ENCODE measurements at places on chromosomes 2 and 18.

DNA sequence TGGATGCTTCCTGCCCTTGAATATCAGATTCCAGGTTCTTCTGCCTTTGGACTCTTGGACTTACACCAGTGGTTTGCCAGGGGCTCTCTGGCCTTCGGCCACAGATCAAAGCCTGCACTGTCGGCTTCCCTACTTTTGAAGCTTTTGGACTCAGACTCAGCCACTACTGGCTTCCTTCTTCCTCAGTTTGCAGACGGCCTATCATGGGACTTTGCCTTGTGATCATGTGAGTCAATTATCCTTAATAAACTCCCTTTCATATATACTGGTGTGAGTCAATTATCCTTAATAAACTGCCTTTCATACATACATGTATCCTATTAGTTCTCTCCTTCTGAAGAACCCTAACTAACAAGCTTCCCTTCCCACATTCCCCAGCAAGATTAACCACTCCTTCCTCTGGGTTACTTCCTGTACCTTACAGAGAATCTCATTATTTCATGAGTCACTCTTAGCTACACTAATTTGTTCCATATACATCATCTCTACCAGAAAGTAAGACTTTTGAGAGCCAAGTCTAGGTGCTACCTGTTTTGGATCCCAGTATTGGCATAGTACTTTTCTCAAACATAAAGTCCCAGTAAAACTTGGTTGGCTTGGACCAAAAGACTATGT is 31.3 kb upstream of the LRATD1 start:
- DNase-seq = no peak

- no peak for DNase-seq
Observed at GRCh38 chr2:118520246-118520645, 327.2 kb downstream of the EN1 start.

GRCh38 chr2:149857344-149857743 is 269.8 kb upstream of the MMADHC start:
- no peak for DNase-seq

DNA sequence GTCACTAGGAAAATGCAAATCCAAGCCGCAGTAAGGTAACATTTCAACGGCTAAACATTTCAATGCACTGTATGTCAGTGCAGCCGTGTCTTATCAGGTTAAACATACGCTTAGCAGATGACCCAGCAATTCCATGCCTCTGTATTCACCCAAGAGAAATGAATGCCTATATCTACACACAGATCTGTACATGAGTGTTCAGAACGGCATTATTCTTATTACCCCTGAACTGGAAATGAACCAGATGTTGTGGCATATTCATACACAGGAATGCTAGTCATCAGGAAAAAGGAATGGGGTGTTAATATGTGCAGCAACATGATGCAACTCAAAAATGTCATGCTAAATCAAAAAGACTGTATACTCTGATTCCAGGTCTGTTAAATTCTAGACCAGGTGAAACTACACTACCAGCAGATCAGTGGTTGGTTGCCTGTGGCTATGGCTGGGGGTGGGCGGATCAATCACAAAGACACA is 80.4 kb upstream of the RPL31 start:
- no peak for DNase-seq

DNA sequence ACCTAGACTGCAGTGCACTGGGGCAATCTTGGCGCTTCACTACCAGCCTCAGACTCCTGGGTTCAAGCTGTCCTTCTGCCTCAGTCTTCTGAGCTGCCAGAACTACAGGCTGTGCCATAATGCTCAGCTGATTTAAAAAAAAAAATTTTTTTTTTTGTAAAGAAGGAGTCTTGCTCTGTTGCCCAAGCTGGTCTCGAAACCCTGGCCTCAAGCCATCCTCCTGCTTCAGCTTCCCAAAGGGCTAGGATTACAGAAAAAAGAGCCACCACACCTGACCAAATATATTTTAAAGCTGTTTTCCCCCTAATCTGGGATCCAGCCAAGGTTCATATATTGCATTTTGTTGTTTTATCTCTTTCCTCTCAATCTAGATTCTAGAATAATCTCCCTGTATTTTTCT is 82.2 kb downstream of the RAB31 start:
- DNase-seq = no peak

DNA sequence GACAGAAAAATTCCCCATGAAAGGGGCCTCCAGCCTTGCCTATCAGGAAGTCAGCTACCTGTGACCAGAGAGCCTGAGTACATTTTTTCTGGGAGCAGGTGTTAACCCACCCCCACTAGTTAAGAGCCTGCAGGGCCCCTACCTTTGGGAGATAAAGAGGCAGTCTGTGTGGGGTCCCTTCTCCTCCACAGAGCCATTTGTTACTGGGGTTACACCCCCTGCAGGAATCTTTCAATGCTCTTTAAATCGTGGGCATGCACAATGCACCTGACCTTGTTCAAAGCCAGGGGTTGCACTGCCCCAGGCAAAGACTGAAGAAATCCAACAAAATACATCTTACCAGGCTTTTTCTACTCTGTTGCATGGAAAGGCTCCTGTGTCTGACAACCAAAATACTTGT is 15.7 kb upstream of the LYPD6 start:
- no peak for DNase-seq

GRCh38 chr2:195572895-195573683 is 83.9 kb upstream of the SLC39A10 start:
- no peak for DNase-seq

DNA sequence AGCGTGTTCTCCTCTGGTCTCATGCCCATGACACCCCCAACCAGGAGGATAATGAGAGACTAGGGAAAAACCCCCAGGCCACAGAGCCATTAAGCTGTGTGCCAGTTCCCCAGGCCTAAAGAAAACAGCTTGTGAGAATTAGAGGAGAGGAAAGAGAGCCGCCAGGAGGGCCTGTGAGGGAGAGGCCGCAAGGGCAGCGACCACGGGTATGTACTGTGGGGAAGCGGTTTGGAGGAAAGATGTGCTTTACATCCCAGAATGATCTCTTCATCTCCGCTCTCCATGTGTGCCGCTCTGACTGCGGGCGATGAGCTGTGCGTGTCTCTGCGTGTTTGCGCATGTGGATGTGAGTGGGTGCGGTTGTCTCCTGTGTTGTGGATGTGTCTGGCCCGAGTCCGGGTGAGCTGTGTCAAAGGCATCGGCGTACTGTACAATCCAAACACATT is 82.9 kb downstream of the DYSF start:
- no peak for DNase-seq

- DNase-seq = no peak
Observed at GRCh38 chr2:101960819-101961337, 30.9 kb upstream of the IL1R2 start.

GRCh38 chr2:62270728-62271127 is 74.8 kb downstream of the B3GNT2 start:
- peak; percentile 75 for DNase-seq

GRCh38 chr18:26119246-26119645 is 14.4 kb upstream of the PSMA8 start:
- DNase-seq = no peak

All from COR-L47 (cell line).